ENCODE measurements at places on chromosomes 2 and 18.
A peak's percentile ranks its signal among the peaks of the same experiment; 100 is the strongest.

- DNase-seq, result no peak
Observed at GRCh38 chr18:35478520-35479435, 19.0 kb downstream of the INO80C start.

GRCh38 chr2:129354631-129355030 is 624.8 kb upstream of the RAB6C start:
- DNase-seq, result no peak

DNA sequence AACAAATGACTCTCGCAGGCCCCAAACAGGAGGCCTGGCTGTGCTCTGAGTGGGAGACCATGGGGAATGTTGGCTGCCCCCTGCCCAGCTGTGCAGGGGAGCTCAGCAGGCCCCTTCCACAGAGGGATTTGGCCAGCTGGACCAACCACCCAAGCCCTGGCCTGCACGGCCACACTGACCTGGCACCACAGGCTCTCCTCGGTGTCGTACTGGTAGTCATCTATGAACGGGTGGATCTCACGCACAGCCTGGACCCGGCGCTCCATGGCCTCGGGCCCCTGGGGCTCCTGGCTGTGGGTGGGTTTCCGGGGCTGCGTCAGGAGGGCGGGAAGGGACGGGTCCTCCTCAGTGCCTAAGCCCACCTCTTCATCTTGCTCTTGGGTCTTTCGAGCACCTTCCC is 74.5 kb downstream of the POLR1A start:
- no peak for DNase-seq

- no peak for DNase-seq
Observed at GRCh38 chr18:23151414-23152099, 16.3 kb downstream of the CABLES1 start.

- no peak for DNase-seq
Observed at GRCh38 chr18:9741793-9742523, 33.9 kb downstream of the RAB31 start.

DNA sequence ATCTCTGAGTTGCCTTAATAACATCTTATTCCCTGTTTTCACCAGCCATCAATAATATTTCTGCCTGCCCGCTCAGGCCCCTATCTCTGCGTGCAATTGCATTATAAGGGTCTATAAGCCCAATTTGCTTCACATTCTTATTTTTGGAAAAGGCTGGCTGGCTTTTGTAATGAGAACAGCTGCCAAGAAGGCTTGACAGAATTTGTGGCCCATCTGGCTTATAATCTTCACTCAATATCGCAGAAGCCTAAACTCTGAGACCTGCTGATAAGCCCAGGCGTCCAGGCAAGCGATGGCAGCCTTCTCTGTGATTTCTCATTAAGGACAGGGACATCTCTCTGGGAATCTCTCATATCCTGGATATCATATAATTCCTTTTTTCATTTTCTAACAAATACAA is 1618.6 kb upstream of the CELF4 start:
- DNase-seq, result no peak

DNA sequence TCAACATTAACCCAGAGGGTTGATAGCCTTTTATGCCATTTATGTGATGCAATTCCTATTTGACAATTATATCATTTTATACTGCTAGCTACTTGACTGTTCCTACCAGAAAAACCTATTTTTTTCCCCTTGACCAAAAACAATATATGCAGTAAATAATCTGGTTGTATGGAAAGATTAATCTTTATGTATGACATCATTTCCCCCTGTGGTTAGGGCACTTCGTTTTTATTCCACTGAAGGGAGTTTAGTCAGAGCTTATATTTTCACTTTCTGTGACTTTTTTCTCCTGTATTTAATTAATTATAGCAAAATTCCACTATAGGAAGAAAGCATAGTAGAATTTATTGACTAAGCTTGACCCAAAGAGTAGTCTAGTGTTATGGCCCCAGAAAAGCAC is 107.6 kb downstream of the HAUS1 start:
- no peak for DNase-seq

DNA sequence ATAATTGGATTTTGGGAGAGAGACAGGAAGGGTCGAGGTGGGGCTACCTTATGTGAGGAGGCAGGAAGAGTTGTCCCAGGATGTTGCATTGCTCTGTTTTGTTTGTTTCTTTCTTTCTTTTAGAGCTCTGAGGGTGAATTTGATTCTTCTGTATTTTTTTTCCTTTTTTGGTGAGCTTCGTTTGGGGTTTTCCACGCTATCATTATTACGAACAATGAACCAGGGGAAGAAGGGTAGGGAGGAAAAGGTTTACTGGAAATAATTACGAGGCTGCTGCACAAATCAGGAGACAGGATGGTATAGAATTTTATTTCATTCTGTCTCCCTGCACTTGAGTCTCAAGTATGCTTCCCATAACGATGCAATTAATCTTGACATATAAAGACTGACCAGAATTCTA is 51.4 kb upstream of the ZNF516 start:
- DNase-seq, result no peak

DNA sequence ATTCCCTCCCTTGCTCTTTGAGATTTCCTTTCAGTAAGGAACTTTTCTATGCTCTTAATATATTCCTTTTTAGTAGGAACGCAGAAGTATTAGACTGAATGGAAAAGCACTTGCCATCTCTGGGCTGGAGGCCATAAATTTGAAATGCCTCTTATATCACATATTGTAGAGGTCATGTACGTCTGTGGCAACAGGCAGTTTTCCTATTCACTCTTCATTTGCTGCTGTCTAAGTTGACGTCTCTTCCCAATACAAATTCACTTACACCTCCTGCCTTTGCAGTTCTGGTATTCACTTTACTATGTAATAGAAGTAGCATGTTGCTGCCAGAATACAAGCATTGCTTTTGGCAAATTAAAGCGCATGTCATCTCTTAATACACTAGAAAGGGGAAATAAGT is 34.7 kb downstream of the MGAT4A start:
- DNase-seq, result no peak

- no peak for DNase-seq
Observed at GRCh38 chr2:211611061-211611518, 927.5 kb downstream of the ERBB4 start.

DNA sequence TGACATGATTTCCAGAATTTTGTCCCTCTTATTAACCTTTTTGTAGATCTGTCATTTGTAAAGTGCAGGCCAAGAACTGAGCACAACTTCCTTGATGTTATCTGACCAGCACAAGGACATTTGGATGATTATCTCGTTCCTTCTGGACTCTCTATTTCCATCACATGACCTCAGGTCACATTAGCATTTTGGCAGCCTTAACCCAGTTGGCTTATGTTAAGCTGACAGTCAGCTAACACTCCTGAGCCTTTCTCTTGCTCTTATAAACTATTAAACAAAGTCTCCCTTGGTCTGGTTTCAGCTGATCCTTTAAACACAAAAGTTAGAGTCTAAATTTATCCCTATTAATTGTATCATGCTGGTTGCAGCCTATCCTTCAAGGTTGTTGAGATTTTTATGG is 167.2 kb upstream of the RBBP8 start:
- DNase-seq, result no peak

GRCh38 chr2:209771474-209772289 is at the start of gene UNC80:
TSS of gene UNC80 (plus strand) at chr2:209771832. CDS start at chr2:209772073, 241 bp downstream.
- no peak for DNase-seq

GRCh38 chr2:223050900-223051504 is 988 bp upstream of the KCNE4 start:
- DNase-seq, result no peak

DNA sequence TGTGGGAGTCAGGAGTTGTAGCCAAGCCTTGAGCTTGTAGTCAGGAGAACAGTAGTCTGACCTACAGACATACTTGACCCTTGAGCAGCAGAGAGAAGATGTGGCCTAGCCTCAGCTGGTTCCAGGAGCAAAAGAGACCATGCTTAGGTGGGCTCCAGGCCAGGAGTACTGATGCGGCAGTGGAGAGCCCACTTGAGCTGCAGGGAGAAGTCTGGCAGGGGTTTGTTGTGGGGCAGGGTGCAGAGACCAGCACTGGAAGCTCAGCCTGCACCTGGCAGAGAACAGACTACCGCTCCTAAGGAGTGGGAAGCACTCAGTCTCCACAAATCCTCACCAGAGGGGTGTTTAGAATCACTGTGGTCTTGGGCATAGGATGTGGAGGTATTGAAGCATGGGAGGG is 197.9 kb downstream of the TPGS2 start:
- no peak for DNase-seq

DNA sequence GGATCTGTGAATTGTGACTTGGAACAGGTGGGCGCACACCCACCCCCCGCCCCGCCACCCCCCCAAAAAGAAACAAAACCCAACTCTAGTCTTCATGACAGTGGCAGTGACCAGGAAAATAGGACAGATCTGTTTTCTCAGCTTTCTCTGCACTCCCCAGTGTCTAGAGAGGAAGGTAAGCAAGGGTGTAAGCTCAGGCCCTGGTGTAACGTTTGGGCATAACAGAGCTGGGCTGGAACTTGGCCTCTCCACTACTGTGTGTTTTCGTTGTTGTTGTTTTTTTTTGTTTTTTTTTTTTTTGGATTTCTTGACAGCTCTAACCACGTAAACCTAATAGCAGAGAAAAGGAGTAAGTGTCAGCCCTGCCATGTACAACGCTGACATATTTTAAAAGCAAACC is 1160.8 kb downstream of the DPP10 start:
- DNase-seq, result no peak

- no peak for DNase-seq
Observed at GRCh38 chr2:40363631-40364030, 88.3 kb downstream of the SLC8A1 start.

GRCh38 chr2:47645246-47645645 is 137.7 kb upstream of the MSH6 start:
- no peak for DNase-seq

- no peak for DNase-seq
Observed at GRCh38 chr2:120447127-120447785, 101.3 kb downstream of the INHBB start.

DNA sequence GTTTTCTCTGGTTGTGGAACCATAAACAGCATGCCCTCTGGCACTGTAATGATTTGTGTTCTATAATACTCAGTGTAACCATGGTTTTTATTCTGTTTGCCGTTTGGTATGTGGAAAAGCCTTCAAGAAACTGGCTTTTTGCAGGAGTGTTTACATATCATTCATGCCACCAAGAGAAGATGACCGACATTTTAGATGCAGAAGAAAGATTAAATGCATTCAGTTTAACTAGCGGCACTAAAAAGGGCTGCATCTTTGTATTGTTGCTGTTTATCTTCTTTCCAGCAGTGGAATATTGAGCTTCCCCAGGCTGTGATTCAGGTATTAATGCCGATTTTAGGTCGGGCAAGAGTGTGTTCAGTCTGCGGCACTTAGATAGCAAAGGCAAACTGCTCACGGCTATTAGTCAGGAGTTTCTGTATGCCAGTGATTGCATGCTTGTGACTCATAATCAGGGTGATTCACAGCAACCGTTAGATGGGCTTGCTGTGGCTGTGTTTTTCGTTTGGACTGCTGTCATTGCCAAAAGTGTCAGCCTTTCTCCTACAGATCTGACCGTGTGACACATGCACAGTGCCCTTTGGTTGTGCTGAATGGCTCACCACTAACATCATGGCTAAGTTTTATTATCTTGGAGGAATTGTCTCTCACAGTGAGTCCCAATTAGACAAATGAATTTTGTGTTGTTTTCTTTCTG is 479.7 kb downstream of the PARD3B start:
- DNase-seq, result peak; percentile 6

DNA sequence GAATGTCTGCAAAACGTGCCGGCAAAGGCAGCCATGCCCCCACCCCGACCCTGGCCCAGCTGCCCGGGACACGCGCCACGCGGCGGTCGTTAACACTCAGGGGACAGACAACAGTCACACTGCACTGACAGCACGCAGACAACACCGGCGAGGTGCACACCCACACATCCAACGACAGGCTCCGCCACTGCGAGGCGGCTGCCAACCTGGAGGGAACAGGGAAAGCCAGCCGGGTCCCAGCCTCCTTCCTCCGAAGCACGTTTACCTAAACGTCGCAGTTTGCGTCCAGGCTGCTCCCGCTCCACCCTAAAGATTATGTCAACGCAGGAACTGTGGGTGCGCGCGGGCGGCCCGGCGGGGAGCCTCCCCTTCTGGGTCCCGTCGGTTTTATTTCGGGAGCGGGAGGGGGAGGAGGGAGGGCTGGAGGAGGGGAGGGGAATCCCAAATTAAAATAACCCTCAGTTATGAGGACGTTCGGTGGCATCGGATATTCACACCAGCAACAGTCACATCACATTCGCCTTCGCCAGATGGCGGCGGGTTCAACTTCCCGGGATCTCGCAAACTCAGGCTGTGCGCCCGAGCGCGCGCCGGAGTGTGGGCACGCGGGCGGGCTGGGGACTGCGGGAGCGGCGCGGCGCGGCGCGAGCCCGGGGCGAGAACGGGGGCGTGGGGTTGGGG is 644 bp downstream of the PTGR3 start:
- DNase-seq, result peak; percentile 19

DNA sequence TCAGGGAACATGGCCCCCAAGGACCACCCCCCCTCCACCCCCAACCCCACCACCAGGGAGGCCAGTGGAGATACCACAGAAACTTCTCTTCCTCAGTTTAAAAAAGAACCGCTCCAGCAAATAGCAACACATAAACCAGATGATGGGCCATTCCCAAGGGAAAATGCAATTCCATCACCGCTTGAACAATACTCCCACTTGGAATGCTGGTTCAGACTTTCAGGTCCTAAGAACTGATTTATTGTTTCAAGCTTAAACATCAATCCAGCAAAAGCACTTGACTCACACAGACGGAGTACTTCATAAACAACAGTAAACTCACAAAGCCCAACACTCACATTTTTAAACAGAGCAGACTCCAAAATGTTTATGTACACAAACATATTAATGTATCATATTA is 6.9 kb downstream of the HDAC4 start:
- no peak for DNase-seq

GRCh38 chr18:2540575-2540974 is 30.7 kb downstream of the METTL4 start:
- no peak for DNase-seq

DNA sequence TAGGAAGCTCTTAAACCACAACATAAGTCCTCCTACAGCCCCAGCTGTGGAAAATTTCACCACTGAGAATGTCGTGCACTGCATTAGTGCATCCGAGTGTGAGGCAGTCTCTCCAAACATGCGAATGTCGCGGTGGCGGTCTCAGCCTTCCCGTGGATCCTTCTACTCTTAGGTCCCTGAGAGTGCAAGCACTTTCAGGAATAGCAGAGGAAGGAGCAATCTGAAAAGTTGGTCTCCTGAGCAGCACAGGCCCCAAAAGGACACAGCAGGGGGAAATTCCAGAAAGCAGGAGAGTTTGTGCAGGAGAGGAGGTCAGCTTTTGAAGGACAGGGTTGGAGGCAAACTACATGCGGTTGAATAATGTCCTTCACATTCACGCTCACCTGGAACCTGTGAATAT is 440.5 kb upstream of the SMIM21 start:
- DNase-seq, result no peak

DNA sequence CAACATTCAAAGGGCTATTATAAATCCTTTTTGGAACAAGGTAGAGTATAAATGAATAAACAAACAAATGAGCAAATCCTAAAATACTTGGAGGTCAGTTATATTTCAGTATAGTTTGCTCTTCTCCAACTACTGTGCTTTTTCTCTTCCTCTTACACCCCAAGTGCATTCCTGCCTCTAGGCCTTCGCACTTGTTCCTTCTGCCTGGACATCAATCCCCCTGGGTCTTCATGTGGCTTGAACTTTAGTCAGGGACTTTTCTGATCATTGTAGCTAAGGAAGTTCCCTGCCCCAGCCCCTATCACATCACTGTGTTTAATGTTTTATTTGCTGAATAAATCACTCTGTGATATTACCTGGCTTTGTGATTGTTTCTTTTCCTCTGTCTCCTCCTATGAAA is 418.2 kb upstream of the HNRNPA3 start:
- DNase-seq, result no peak

GRCh38 chr2:204012072-204012653 is 75.6 kb downstream of the ICOS start:
- no peak for DNase-seq

GRCh38 chr2:83368916-83369315 is 1090.2 kb downstream of the SUCLG1 start:
- DNase-seq, result no peak

Data from activated T-helper 9 cell treated with anti-CD3 and anti-CD28 coated beads, Interleukin-2, amount 50 U/mL, for 16 hours (primary cell).